ENCODE measurements at places on chromosomes 12 and 14.

GRCh38 chr12:11876307-11876706 is 194.4 kb upstream of the BCL2L14 start:
- DNase-seq, result no peak

DNA sequence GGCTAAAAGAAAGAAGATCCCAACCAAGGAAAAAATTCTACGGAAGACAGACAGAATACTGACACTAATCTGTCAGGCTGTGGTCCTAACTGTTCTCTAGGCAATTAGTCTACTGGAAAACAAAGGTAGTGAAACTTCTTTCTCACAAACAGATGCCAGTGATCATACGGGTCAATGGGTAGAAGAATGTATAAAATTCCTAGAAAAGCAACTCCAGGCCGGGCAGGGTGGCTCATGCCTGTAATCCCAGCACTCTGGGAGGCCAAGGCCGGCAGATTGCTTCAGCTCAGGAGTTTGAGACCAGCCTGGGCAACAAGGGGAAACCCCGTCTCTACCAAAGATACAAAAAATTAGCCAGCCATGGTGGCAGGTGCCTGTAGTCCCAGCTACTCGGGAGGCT is 64.8 kb downstream of the HECTD4 start:
- DNase-seq, result no peak

GRCh38 chr12:52197371-52198231 is 5.8 kb upstream of the KRT80 start:
- DNase-seq, result no peak

DNA sequence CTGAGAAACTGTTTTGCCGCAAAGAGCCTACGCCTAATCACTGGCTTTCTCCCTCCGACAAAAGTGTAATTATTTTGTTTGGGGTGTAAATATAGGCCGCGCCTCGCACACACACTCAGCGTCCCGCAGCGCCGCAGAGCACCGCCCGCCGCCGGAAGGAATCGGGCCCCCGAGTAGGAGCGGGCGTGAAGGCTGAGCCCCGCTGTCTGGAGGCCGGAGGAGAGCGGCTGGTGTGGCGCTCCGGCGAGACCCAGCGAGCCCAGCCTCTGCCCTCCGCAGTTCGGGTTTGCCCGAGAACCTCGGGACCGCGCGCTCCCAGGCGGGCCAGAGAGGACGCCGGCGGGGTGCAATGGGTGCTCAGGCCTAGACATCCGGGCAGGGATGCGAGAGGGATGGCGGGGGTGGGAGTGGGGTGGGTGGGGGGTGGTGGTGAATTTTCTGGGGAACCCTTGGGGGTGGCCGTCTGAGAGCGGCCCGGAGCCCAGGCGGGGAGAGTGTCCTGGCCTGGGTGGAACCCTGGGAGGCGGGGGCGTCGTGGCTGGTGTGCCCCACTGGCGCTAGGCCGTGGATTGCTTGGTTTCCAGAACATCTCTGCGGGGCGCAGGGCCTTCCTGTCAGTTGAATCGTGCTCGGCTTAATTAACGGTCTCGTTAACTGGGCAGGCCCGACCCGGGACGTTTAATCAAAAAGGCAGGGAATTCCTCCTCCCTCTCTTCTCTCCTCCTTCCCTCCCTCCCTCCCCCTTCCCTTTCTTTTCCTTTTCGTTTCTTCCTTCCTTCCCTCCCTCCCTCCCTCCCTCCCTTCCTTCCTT is 4.7 kb upstream of the LHX5 start:
- DNase-seq, result no peak

- no peak for DNase-seq
Observed at GRCh38 chr12:40028296-40028695, 77.6 kb downstream of the SLC2A13 start.

DNA sequence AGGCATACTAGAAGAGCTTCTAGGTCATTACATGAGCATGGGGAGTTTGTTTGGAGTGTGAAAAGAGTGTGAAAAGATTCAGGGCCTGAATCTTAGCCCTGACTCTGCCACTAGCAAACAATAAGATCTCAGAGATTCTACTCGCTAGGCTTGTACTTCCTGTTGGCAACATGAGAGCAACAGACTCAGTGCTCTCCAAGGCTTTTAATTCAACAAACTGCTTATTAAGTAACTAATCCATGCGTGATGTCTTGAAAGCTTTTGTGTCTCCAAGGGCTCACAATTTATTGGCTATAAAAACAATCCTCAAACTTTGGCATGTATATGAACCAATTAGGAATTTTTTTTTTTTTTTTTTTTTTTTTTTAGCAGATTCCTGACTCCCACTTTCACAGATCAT is 105.1 kb downstream of the STXBP6 start:
- DNase-seq, result no peak

GRCh38 chr12:88113871-88114270 is 28.0 kb downstream of the CEP290 start:
- no peak for DNase-seq

DNA sequence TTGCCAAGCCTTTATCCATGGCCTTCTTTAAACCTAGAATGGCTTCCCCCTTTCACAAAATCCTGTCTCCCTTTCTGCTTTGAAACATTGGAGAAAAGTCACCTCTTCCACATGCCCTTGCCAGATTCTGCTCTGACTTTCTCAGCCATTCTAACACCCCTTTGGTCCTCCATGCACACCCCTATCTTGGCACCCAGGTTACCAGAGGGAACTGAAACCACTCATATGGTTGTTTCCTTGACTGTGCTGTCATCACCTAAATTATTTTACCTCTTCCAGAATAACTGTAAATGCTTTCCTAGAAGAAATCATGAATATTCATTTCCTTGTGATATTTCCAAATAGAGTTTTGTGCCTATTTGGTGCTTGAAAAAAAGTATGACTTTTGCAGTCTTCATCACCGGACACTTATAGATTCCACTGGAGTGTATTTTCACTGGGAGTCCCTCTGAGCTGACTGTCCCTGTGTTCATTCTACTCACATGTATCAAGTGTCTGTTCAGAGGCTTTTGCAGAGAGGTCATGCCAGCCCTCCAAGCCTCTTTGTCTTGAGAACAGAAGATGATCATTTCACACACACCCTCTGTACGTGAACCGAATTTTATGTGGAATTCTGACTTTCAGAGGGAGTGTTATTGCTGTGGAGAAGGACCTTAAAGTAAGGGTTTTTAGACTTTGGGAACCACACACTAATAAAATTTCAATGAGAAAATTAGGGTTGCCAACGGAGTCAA is 74.1 kb downstream of the PLXNC1 start:
- no peak for DNase-seq

DNA sequence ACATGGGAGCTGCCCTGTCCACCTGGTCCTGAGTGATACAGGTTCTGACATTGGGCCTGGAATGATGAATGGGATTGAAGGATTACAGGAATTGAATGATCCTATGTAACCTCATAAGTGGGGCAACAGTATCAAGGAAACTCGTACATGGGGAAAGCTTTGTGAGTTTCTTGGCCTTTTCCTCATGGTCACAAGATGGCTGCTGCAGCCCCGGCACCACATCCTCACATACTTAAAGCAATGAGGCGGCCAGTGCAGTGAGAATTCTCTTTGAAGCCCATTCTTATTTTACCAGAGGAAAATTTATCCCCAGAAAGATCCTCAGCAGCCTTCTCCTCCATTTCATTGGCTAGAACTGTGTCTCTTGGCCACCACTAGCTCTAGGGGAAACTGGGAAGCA is 91.9 kb downstream of the AACS start:
- no peak for DNase-seq

DNA sequence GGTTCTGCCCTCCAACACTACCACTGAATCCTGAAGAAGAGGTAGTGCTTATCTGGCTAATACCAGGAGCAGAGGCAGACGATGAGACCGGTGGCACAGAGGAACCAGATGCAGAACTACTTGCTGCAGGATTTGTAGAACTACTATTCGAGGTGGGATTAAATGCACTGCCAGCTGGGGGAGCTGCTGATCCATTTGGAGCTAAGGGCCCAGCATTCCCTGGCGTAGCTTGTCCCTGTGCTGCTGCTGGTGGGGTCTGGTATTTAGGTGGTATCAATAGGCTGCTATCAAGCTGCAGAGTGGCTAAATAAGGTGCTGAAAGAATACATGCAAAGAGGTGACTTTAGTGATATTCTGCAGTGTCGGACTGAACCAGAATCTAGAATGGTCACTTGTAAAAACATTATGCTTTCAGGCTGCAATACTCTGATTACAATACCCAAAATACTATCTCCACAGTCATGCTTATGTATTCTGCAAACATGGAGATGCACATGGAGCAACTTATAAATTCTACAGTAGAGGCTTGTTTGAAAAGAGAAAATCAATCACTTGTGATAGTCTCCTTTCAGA is 294.2 kb downstream of the MED13L start:
- no peak for DNase-seq

DNA sequence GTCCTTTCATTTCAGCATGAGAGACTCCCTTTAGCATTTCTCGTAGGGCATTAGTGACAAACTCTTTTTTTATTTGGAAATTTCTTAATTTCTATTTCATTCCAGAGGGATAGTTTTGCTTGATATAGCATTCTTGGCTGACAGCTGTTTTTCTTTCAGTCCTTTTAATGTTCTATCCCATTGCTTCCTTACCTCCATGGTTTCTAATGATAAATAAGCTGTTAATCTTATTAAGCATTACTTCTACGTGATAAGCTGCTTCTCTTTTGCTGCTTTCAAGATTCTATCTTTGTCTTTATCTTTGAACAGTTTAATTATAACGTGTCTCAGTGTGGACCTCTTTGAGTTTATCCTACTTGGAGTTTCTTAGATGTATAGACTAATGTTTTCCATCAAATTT is 11.6 kb upstream of the TMEM63C start:
- DNase-seq, result no peak

- no peak for DNase-seq
Observed at GRCh38 chr12:2215709-2216560, 163.1 kb downstream of the CACNA1C start.

GRCh38 chr14:21023817-21024584 is 860 bp downstream of the NDRG2 start:
- no peak for DNase-seq
